Inflammatory macrophage treated with lipopolysaccharide for 1 hour (primary cell): ENCODE measurements at places on chromosomes 6 and 20.

- DNase-seq, result no peak
Observed at GRCh38 chr20:40698281-40698680, 9.2 kb upstream of the MAFB start.

DNA sequence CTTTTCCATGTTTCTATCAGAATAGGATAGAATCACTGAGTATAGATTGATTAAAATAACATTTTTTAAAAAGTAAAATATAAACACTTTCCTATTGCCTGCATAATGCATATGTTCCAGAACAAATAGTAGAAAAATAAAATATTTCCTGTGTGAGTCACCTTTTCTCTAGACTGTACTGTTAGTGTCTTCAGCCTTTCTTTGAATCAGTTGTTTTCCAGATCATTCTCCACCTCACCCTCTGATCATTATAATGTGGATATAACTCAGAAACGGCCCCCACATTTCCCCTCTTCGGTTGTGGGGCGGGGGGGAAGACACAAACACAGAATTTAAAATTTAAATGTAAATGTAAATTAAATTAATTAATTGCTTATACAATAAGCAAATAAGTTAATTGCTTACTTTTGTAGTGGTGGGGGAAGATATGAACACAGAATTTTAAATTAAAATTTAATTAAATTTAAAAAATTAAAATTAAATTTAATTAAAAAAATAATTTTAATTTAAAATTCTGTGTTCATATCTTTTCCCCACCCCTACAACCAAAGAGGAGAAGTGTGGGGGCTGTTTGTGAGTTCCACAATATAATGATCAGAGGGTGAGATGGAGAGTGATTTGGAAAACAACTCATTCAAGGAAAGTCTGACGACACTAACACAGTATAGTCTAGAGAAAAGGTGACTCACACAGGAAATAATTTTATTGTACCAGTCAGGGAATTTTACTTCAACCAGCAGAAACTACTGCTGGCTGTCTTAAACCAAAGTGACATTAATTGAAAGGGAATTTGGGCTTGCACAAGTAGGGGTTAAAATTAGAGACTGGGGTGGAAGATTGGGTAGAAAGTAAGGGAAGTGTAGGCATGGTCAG lies 37.1 kb upstream of the PROKR2 start:
- peak; percentile 67 for DNase-seq

- peak; percentile 51 for DNase-seq
Observed at GRCh38 chr6:79467716-79468115, 69.5 kb downstream of the LCA5 start.

DNA sequence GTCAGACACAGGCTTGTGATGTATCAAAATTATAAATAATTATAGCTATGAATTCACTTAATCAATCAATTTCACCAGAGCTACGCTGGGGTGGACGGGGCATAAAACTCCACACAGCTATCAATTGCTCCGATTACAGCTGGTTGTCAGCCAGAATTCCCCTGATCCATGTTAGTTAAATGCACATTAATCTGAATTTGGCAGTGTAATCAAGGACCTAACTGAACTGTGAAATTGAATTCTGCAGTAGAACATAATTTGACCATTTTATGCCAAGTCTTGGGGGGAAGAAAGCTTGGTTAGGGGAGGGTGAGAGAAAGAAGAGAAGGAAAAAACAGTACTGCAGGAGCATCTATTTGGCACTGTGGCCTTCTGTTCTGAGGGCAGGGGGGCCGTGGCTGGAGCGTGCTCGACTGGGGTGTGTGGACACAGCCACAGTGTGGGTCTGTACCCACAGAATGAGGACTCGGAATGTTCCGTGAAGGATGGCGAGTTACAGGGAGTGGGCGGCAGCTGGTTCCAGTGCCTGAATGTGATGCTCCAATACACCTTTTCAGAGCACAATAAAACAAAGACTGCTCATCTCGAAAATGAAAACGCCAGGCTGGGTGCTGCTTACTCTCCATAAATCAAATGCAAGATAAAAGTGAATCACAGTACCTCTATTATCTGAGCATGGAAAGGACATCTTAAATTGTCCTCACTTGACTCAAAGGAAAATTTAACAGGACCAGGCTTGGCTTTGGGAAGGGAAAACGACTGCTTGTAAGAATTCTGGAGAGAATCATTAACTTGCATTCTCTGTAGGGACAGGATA lies 59.2 kb downstream of the LAMP5 start:
- no peak for DNase-seq

- DNase-seq, result peak; percentile 70
Observed at GRCh38 chr6:51959744-51960383, 127.5 kb downstream of the PKHD1 start.

GRCh38 chr20:17856024-17856564 lies 112.5 kb downstream of the SNX5 start:
- no peak for DNase-seq

- DNase-seq, result no peak
Observed at GRCh38 chr20:54950304-54950703, 474.9 kb downstream of the DOK5 start.

GRCh38 chr6:157427969-157428368 lies 47.0 kb downstream of the ZDHHC14 start:
- no peak for DNase-seq

GRCh38 chr20:49724408-49725223 lies 10.9 kb upstream of the B4GALT5 start:
- peak; percentile 71 for DNase-seq

DNA sequence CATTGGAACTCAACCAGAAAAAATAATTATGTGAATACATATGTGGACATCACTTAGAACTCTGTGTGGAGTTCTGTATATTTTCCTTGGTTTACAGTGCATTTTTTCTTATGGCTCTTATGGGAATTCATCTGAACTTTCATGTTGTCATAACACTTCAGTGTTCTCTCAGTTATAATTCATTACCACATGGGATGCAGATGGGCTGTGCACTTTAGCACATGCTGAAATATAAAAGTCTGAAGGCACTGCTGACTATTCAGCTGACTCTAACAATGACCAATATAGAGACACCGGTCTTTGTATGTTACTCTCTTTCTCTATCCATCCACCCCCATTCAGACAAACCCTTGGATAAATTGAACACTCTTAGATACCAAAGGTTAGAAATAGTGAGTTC lies 29.3 kb downstream of the GRIK2 start:
- DNase-seq, result no peak

DNA sequence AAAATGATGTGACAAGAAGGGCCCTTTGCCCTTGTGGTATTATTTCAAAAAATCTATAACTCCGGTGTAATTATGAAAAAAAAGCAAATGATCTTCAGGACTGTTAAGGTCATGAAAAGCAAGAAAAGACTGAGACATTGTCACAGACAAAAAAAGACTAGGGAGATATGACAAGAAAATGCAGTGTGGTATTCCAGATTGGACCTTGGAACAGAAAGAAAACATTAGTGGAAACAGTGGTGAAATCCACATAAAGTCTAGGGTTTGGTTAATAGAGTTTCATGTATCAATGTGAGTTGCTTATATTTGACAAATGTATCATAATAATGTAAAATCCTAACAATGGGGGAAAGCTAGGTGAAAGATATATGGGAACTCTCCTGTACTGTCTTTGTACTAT lies 26.8 kb upstream of the SLC17A3 start:
- no peak for DNase-seq

DNA sequence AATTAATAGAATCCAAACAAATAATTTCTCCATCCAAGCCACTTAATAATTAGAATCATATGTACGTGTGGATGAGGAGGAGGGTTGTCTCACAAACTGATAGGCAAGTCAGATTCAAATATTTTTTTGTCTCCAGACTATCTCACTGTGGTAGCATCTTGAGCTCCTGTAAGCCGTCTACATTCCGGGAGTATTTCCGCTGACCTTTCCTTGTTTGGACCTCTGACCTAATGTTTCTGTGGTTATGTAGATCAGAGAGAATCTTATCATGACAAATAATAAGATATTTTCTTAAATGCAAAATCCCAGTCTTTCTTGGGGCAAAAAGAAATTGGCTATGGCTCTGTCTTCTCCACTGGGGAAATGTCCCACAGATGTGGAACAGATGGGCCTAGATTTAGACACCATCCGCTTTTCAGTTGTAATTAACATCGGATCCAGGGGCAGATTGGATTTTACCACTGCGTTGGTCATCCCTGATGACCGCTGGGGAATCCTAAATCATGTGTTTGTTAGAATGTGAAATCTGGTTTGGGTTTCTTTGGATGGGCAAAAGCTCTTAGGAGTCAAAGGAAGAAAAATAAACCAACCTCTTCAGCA lies 197.1 kb upstream of the RIN2 start:
- DNase-seq, result no peak

GRCh38 chr6:124961777-124962638 lies at the start of gene RNF217:
TSS of gene RNF217 (plus strand) at chr6:124962437. CDS start at chr6:124962545, 108 bp downstream.
- DNase-seq, result peak; percentile 31

DNA sequence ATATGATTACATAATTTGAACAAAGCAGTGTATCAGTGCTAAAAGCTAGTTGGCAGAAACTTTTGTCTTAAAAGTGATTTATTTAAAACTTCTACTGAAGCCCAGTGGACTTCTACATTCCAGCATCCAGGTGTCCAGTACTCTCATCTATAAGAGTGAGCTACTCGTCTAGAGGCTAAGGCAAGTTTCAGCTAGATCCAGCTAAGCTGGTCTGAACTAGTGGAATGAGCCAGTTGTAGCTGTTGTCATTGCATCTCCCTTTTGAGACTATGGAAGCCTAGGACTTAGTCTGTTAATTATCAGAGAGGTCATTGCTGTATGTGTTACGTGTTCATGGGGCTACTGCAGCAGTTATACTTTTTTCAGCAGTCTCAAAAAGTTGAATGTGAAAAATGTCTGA lies 165.1 kb downstream of the ZFAND3 start:
- DNase-seq, result no peak

- no peak for DNase-seq
Observed at GRCh38 chr20:4550740-4551139, 171.0 kb upstream of the PRND start.

- no peak for DNase-seq
Observed at GRCh38 chr6:3414327-3415081, 42.3 kb downstream of the SLC22A23 start.

DNA sequence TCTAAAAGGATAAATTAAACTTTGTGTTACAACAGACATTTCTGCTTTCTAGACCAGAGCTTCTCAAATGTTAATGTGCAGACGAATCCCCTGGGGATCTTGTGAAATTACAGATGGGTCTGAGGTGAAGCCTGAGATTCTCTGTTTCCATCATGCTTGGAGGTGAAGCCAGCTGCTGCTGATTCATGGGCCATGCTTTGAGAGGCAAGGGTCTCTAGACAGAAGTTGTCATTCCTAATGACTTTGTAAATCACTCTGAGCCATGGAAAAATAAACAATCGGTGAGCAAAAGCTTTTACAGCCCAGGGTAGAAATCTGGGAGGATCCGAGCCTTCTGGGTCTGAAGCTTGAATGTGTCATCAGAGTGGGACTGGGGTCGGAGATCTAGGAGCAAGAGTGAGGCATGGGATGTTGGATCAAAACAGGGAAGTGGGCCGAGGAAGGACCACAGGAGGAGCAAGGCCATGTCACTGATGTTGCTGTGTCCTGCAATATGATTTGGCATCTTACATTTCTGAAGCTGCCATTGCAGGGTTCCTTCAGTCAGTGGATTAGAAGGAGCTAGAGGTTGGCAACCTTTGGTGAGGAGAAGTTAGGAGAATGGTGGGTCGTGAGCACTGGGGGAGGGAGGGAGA lies 77.3 kb downstream of the TRMT11 start:
- DNase-seq, result no peak

- no peak for DNase-seq
Observed at GRCh38 chr20:9068841-9069663, at the start of gene PLCB4. TSS of gene PLCB4 (plus strand) at chr20:9069087. CDS start at chr20:9307815, 238,728 bp downstream.

DNA sequence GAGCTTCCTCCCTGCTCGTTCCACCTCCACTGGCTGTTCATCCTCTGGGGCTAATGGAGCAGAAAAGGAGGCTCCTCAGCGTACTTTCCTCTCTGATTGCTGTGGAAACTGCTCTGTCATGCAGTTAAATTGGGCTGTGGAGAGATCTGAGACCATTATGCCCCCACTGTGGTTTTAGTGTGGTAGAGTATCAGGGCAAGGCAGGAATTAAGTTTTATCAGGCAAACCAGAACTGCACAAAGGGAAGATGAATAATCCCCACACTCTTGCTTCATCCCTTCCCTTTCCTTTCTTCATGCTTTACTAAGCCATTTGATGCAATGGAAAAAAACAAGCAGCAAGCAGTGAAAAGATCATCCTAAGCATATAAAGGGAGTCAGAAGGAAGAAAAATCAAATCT lies 11.9 kb upstream of the ME1 start:
- DNase-seq, result peak; percentile 60

DNA sequence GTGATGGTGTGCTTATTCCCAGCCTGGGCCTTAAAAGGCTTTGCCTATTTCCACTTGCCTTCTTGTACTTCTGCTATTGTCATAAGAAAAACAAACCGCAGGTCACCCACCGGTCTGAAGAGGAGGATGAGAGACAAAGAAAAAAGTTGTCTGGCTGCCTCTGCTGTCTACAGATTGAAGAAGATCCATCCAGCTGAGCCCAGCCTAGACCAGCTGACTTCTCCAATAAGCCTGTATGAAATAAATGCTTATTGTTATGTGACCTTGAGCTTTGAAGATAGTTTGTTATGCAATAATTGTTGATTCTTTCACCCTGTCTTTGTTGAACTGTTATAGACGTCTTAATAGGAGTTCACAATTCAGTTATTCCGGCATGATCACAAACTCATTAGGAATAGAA lies 223.8 kb upstream of the PRSS16 start:
- DNase-seq, result no peak

GRCh38 chr6:13395272-13396237 lies 67.2 kb upstream of the TBC1D7 start:
- DNase-seq, result peak; percentile 66

GRCh38 chr6:147667082-147667481 lies 158.6 kb downstream of the SAMD5 start:
- no peak for DNase-seq

GRCh38 chr6:43433148-43433547 lies 5.8 kb downstream of the ABCC10 start:
- DNase-seq, result no peak

DNA sequence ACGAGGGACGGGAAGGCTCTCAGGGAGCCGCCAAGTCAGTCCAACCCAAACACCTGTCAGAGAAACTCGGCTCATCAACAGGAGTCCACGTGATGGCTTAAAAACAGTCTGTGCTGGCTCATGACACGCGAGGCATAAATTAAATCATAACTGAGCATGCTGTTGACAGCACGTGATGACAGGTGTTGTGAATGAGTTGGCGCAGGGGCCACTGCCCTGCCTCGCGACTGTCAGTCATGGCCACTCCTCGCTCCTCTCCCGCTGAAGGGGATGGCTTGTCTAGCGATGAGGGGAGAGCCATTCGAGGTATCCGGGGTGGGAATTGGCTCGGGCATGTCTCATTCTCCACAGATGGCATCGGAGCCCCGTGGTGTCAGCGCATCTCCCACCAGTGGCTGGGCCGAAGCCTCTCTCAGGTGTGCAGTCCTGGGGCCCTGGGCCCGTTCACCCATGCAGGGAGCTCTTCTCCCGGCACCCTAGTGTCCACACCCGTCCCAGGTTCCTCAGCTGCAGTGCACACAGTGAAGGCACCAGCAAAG lies 313.3 kb downstream of the BMP7 start:
- DNase-seq, result no peak

DNA sequence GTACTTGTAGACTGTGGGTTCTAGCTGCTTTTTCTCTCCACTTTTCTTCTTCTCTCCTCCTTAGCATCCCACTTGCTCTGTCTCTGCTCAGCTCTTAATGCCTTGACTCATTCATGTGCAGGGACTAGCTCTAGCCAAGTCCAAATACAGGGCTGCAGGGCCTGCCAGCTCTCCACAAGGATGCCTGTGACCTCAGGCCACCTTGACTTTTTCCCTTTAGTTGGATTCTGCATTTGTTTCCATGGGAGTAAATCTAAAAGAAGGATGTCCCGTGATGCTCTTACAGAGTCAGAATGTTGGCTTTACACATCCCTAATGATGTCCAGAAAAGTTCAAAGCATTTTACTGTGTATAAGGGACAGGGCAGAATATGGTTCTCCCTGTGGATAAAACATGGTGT lies 101.8 kb upstream of the PREP start:
- no peak for DNase-seq
